Fibroblast of the aortic adventitia (primary cell): ENCODE measurements at places on chromosomes 6 and 20.

DNA sequence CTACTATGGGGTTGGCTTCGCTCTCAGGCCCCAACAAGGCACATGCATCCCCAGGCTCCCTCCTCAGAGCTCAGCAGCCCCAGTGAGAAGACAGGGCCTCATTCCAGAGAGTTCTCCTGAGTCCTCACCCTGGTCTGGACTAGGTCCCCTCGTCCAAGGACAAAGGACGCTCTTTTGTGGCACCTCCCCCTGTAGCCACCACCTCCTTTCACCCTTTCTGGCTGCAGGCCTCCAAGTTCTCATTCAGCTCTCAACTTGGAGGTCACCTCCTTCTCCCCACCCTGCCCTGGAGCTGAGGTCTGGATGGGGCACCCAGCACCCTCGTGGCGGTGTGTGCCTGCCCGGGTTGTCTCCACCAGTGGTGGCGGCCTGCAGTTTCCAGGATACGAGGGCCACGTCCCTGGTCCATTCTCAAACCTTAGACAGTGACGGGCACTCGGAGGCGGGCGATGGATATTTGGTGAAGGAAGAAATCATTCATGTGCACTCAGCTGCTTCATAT, 2.5 kb downstream of the UNC93A start:
- no peak for DNase-seq

- peak; percentile 28 for DNase-seq
Measured at GRCh38 chr6:138293428-138294395, 75.4 kb upstream of the PBOV1 start.

GRCh38 chr6:107756660-107757355, 67.3 kb downstream of the SCML4 start:
- DNase-seq, result no peak

- DNase-seq, result peak; percentile 49
Measured at GRCh38 chr6:89989742-89990141, 95.5 kb downstream of the GJA10 start.

DNA sequence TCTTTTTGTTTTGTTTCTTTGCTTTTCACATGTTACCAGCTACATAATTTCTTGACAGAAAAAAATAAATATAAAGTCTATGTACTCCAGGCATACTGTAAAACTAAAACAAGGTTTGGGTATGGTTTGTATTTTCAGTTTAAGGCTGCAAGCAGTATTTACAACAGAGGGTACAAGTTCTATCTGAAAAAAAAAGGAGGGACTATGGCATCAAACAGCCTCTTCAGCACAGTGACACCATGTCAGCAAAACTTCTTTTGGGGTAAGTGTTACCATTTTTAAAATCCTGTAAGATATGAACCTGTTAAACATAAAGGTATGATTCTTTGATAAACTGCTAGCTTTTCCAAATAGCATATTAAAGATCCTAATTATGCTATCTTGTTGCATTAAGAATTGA, 393 bp downstream of the RUNX2 start:
- DNase-seq, result no peak

DNA sequence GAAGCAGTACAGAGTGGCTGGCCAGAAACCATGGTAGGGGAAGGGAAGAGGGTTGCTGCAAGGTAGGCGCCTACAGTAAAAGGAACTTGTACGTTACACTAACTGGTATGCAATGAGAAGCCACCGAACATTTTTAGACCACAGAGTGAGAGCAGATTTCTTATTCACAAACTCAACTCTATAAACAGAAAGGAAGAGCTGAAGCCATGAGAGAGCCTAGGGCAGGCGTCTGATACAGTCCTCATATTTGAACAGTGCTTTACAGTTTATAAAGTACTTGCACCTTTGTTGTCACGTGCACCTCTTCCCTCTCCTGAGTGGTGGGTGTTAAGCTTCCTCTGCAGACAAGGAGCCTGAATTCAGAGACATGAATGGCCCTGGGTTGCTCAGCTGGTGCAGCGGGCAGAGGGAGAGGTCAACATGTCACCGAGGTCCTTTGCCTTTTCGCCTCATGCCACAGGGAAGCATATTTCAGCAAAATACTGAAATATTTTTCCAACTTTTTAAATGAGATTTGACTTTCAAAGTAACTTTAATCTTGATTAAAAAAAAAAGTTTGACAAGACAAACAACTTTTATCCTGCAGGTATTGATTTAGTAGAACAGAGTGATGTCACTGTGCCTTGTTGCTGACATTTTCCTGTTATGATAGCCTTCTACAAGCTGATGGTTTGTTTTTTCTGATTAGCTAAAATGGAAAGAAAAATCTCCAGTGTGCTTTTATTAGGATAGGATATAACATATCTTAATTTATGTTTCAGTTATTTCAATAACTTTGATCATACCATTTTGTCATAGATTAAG, 23.8 kb downstream of the UST start:
- DNase-seq, result no peak

DNA sequence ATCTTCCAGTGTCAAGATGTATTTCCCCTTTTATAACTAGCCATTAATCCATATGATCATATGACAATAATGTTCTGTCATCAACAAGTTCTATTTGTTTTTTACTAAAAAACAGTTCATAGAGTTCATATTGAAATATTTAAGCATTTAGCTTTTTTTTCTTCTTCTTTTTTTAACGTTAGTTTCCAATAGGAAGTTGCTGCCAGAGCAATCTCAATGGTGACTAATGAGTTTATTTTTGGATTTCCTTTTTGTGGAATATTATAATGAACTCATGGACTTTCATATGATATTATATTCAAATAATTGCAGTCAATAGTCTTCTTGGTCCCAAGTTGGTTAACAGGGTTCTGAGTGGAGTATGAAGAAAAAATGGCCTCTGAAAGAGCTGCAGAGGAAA, 343.3 kb downstream of the BCKDHB start:
- DNase-seq, result peak; percentile 33

- no peak for DNase-seq
Measured at GRCh38 chr20:9926476-9926875, 87.6 kb upstream of the PAK5 start.

DNA sequence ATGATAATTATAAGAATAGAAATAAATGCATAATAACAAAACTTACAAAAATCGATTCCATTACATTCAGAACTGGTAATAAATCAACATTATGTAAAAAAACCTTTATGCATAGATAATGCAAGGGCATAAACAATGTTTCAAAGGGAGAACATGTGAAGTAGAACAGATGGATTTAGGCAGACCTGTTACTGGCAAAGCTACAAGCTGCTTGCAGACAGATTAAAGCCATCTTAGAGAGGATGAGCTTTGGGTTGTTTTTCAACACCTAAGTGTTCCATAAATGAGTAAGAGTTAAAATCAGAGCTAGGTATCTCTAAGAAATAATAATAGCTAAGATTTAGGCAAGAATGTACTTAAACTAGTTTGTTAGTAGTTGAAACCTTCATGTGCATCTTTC, 37.2 kb downstream of the SNAP25 start:
- no peak for DNase-seq

DNA sequence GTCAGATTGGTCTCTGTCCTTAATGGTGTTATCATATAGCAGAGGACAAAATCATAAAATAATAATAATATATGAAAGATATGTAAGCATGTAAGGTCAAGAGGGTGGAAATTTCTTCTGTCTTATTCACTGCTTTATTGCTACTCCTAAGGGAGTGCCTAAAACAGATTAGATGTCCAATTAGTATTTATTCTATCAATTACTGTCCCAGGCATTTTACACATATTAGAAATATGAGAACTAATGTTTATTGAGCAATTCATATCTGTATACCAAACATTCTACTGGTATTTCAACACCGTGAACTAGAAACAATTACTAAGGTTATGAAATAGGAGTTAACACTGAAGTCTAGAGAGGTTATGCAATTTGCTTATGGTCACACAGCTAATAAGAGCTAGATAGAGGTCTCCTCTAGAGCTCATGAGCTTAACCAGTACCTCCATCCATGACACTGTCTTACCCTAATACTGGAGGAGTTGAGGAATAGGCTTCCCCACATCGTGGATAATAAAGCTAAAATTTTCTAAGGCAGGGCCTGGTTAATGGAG, 302.3 kb downstream of the PLCB1 start:
- peak; percentile 41 for DNase-seq

- no peak for DNase-seq
Measured at GRCh38 chr6:145339089-145339488, 396.2 kb downstream of the EPM2A start.

- DNase-seq, result peak; percentile 56
Measured at GRCh38 chr20:1225783-1226654, at the start of gene RAD21L1. RAD21L1 (plus strand) TSS chr20:1226044; CDS start chr20:1228454, 2,410 bp downstream.

- DNase-seq, result no peak
Measured at GRCh38 chr6:158445426-158446085, 114.3 kb upstream of the TMEM181 start.

- DNase-seq, result no peak
Measured at GRCh38 chr6:165448210-165448609, 138.8 kb upstream of the C6orf118 start.

GRCh38 chr6:137843211-137843610, 23.8 kb upstream of the TNFAIP3 start:
- DNase-seq, result no peak

DNA sequence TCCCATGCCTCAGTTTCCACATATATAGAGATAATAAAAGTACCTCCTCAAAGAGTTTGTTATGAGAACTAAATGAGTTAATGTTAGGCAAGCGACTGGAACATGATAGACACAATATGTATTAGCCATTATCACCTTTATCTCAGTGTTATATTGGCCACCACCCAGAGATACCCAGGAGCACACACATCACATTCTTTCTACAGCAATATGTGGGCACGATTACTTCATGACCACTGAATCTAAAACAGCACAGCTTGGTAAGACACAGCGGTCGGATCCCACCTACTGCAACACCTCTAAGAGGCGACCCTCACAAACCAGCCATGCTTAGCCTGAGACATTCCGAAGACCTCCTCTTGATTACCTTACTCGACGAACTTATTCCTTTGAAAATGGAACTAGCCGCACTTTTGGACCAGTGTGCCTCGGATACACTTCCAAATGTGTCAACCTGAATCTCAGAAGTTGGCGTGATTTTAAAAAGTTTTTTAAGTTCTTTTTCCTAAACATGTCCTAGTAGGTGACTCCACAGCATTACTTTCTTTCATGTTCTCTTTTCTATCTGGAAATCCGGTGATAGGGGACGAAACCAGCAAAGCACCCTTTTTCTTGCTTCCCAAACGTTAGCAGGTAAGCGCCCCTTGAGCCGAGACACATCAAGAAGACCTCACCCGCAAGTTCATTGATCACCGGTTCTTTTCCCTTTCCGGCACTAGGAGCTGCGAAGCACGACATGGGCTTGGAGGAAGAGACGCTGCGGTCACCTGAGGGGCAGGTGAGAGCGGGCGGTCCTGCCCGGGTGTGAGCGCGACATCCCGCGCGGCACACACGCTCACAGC, 923 bp downstream of the GMDS start:
- no peak for DNase-seq

DNA sequence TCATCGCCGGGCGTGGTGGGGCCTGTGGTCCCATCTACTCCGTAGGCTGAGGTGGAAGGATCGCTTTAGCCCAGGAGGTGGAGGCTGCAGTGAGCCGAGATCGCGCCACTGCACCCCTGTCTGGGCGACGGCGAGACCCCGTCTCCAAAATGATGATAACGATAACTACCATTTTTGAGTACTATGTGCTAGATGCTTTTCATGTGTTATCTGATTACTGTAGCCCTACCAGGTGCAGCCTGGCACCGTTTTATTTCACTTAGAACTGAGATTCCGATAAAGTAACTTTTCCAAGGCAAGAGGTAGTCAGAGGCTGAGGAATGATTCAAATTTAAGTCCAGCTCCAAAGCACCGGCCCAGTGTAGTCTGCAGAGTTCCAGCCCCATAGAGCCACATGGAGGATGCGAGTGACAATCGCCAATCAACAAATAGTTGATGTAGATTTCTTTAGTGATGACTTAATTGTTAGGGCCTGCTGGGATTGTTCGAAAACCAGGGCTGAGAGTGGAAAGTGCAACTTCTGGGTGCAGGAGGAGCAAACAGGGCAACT, 727 bp downstream of the ERMARD start:
- no peak for DNase-seq

DNA sequence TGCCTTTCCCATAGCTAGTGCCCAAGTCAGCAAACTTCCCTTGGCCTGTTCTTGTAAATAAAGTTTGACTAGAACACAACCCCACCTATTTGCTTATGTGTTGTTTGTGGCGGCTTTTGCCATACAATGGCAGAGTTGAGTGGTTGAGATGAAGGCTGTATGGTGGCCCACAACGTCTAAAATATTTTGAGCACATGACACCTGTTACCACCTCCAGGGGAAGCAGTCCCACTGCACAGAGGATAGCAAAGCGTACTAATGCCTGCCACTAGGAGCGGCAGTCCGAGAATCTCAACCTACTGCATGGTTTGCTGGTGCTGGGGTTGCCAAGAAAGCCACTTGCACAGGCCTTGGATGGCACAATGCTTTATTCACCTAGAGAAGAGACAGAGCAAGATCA, 58.6 kb downstream of the TGM2 start:
- no peak for DNase-seq

GRCh38 chr6:33696548-33697518, 14.7 kb downstream of the UQCC2 start:
- DNase-seq, result peak; percentile 85

DNA sequence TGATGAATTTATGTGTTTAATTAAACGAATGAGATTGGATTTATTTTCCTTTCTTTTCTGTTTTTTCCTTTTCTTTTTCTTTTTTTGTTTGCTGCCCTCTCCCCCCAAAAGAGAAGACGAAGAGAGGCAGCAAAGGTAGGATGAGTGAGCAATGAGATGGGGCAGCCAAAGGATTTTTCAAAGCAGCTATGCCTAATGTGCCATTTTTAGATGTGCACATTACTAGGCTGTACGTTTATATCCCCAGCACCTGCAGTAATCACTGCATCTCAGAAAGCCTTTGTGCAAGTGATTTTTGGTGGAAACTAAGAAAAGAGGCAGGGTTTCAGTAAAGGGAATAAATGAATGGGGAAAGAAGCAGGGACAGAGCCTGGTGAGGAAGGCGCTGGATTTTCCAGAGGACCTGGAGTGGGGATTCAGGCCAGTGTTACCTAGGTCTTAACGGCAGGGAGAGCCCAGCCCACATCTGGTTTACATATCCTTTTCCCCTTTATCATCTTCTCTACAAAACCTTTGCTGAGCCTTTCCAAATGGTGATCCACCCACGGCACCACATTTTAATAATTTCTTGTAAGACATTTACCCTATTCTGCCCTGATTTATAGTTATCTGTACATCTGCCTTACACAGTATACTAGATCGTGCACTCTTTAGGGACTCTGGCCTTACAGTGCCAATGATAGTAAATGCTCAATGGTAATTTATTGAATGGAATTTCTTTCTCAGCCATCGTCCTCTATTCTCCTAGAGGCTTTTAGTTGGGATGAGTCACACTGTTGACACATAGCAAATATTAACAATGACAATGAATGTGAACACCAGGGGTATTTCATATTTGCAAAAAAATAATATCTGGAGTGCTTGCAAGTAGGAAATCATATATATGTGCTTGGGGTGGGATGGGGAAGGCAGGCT, 38.3 kb upstream of the ATXN1 start:
- DNase-seq, result peak; percentile 42

- no peak for DNase-seq
Measured at GRCh38 chr20:58129721-58130151, 98.7 kb downstream of the ANKRD60 start.
